NCI-H1105 (cell line): ENCODE measurements at places on chromosomes 6 and 20.

- DNase-seq, result no peak
Measured at GRCh38 chr6:149055195-149055899, 262.2 kb upstream of the TAB2 start.

DNA sequence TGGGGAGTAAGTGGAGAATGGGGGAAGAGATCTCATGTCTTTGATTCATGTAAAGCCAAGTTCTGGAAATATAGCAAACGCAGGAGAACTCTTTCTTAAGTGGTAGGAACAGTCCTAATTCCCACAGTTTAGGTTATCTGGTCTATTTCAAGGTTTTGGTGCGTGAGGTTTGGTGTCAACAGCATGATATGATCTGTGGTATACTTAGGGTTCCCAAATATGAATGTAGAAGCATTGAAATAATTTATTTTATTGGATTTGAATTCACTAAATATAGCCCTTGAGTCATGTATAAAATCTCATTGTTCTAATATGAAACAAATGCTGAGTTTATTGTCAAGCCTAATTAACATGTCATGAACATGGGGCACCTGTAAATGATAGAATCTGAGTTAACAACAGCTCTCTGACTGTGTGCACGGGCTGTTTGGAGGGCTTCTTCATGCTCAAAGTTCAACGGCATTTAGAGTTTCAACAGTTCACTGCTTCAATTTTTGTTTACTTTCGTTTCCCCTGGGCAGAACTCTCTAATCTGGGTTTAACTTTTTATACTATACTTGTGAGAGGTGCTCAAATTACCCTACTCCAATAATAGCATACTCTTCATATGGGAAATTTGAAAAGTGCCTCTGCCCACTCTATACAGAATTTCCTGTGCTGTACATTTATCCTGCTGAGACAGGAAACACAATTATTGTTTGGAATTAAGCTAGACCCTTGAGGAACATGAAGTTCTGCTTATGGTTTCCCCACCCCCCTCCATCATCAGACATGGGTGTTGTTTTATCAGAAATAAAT lies 236.3 kb upstream of the ZNF217 start:
- DNase-seq, result no peak

- DNase-seq, result no peak
Measured at GRCh38 chr6:165701564-165702354, 38.7 kb upstream of the PDE10A start.

DNA sequence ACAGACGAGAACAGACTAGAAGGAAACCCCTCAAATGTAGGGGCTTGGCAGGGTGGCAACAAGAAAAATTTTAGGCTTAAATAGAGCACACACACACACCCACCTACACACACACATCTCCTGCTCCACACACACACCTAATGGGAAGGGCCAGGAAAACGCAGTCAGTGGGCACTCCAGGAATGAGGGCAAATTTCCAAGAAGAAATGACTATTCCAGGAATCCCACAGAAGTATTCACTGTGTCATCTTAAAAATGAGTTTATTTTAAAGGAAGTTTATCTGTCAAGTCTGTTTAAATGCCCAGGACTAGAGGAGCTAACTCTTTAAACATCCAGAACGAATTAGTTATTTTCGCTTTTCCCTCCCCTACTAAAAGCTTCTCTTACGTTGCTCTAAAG lies 13.0 kb downstream of the ALDH8A1 start:
- no peak for DNase-seq

- DNase-seq, result no peak
Measured at GRCh38 chr6:31400467-31401289, 2.7 kb upstream of the MICA start.

- DNase-seq, result no peak
Measured at GRCh38 chr20:44056010-44056698, 130.8 kb downstream of the JPH2 start.

- DNase-seq, result no peak
Measured at GRCh38 chr6:135215160-135215559, 34.1 kb downstream of the MYB start.

DNA sequence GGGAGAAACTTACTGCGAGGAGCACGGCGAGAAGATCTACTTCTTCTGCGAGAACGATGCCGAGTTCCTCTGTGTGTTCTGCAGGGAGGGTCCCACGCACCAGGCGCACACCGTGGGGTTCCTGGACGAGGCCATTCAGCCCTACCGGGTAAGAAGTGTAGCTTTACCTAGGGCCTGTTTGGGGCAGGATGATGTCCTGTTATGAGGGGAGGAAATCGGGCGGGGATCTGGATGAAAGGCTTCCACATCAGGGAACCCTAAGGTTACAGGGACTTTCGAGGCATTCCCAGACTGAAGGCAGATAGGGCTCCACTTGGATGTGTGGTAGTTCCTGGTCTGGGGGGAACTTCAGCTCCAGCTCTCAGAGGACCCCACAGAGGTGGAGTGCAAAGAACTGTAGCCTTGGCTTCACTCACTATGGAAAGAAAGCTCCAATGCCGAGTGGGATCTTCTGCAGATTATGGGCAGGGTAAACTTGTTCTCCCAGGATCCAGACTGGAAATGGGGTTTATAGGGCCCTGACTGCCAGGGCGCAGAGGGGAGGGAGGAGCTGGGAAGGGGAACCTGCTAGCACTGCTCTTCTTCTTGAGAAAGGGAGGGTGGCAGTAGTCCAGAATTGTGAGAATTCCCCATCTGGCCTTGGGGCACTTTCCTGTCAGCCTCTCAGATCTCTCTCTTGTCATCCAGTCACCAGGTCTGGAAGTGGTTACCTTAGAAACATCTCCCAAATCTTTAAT lies 740 bp downstream of the TRIM15 start:
- no peak for DNase-seq

- DNase-seq, result no peak
Measured at GRCh38 chr6:169640351-169640852, 61.4 kb downstream of the WDR27 start.

DNA sequence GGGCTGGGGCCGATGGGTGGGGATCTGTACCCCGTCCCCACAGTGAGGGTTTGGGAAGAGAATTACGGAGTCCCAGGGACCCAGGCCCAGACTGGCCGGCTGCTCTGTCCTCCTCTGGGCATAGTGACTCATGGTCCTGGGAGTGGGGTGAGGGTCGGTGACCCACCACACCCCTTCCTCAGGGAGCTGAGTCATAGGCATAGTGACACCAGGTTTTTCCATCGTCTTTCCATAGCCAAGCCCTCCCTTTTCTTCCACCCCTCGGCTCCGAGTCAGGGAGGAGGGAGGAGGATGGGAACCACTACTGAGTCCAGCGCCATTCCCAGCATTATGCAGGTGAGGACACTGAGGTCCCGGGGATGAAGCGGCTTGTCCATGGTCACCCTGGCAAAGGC lies 8.9 kb downstream of the CYP21A2 start:
- no peak for DNase-seq

GRCh38 chr6:80466981-80467380 lies 360.5 kb downstream of the BCKDHB start:
- no peak for DNase-seq

GRCh38 chr6:116381000-116381399 lies 10.3 kb downstream of the DSE start:
- no peak for DNase-seq

DNA sequence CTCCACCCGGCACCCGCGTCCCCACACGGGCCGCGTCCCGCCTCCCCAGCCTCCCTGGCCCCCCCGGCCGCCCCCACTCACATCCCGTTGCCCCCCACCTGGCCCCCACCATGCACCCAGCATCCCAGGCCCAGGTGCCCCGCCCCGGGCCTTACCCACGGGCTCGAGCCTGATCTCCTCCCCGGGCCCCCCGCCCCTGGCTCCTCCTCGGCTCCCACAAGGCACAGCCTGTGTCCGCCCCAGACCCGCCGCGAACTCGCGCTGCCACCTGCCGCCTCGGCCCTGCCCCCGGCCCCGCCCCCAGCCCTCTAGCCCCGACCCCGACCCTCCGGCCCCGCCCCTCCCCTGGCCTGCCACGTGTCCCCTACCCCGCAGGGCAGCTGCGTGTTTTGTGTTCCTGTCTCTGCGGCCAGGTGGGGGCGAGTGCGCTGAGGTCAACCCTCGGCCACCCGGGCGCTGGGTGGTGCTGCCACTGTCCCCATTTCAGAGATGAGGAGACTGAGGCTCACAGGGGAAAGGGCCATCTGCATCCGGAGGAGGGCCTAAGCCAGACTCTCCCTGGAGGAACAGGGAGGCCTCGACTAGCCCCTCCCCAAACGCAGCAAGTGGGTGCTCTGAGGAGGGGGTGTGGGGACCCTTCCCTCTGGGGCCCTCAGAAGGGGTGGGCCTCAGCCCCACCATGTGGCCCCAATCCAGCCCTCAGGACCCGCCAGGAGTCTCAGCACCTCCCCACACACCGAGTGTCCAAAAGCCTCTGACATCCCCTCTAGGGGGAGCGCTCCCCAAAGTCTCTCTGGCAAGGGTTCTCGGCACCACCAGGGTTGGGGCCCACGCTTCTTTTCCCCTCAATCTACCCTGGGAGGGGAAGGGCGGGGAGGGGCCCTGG lies 99.8 kb downstream of the TAF4 start:
- DNase-seq, result no peak

- DNase-seq, result no peak
Measured at GRCh38 chr6:10522929-10523573, 1.9 kb downstream of the GCNT2 start.

GRCh38 chr20:64077876-64078551 lies 1.3 kb downstream of the RGS19 start:
- DNase-seq, result no peak

DNA sequence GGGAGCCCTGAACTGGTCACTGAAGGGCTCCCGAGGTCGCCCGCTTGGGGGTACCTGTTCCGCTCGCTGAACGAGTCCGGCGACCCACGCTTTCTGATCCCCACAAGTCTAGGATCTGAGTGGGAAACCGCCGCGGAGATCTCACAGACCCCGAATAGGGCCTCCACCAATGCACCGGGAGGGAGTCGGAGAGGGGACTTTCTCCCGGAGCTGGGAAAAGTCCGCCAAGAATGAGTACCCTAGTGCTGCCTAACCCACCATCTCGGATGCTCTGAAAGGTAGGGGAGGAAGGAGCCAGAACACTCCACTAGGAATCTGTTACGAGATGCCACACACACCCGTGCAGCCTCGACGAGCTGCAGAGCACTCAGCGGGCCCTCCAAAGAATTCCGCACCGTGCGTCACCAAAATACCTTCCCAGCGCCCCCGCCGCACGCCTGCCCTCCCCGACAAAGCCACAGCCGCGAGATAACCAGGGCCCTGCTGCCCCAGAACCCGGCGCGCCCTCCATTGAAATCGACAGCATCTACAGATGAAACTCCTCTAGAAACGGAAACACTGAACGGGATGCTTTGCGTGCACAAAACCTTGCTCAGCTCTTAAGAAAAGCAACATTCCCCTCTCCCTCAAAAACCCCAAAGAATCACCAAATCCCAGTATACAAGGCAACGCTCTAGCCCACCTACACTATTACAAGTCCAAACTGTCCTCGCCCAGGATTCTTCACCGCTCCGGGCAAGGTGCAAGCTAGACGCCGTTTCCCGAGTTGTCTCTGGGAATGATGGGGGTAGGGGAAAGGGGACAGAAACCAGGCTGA lies 686 bp downstream of the COL12A1 start:
- no peak for DNase-seq

DNA sequence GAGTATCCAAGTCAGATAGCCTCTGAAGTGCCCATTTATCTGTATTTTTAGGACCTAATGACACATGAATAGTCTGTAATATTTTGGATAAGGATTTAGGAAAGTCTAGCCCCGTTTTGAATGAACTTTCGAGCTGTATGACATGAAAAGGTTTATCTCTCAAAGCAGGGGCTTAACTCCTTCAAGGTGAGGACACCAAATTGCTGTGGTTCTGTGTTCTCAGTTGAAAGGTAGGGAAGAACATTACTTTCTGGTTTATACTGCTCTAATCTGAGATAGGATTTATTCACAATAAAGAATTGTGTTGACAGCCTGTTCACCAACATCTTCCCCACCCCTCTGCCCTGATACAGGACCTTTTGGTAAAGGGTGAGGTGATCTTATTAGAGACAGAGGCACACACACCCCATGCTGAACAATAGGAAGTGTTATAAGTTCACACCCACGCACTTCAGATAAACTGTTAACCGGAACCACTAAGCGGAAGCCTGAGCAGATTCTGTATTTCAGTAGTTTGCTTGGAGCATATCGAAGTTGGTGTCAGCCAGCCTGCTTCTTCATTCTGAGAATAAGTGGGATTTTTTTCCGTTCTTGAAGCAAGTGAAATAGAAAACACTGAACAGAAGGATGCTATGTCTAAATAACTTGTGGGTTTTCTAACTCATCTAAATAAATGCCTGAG lies 223.3 kb downstream of the TMEM242 start:
- no peak for DNase-seq

GRCh38 chr6:160430751-160431150 lies 82.6 kb downstream of the SLC22A3 start:
- DNase-seq, result no peak

GRCh38 chr6:111806165-111806547 lies 67.1 kb downstream of the FYN start:
- no peak for DNase-seq

GRCh38 chr6:7669742-7670141 lies 56.2 kb upstream of the BMP6 start:
- DNase-seq, result no peak

DNA sequence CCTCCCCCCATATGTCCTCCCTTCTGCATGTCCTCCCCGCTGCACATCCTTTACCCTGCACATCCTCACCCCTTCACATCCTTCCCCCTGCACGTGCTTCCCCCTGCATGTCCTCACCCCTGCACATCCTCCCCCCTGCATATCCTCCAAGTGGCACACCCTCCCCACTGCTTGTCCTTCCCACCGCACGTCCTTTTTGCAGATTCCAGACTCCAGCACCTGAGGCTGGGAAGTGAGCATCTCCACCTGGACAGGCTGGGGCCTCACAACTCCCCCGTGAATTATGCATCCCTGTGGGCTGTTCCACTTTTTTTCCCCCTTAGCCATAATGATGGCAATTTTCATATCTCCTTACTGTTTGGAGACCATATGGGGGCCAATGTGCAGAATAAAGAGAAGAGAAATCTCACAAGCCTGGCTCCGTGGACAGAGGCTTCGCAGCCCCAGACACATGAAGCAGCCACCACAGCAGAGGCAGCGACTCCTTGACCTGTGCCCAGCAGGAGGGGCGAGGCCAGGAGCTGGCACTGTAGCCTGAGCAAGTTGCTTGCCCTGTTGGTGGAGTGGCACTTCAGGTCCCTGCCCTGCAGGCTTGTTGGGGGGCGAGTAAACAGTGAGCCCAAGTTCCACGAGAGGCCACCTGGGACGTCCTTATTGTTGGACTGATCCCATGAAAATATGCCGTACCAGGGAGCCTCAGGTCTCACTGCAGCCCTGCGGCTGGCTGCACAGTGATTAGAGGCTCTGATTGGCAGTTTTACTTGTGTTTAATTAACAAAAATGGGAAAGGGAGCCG lies 113.1 kb downstream of the SYNDIG1 start:
- DNase-seq, result no peak
